Activated CD4-positive, alpha-beta T cell treated with anti-CD3 and anti-CD28 coated beads, Interleukin-2, amount 50 U/mL, for 16 hours (primary cell): ENCODE measurements at places on chromosomes 13 and 19.

DNA sequence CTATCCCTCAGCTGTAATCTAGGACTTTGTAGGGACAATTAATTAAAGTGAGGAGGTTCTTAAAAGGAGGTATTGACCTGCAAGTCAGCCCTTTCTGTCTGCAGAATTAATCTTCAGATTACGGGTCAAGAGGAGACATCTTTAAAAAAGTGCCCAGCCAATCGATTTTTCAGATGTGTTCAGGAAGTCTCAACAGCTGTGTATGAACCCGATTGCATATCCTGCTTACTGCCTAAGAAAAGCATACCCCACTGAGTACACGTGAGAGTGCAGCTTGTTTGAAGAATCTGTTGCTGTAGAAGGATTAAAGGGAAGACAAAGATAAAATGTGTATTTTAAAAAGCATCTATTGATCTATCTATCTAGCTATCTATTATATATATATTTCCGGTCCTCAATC lies 1194.5 kb downstream of the UQCRFS1 start:
- no peak for DNase-seq

DNA sequence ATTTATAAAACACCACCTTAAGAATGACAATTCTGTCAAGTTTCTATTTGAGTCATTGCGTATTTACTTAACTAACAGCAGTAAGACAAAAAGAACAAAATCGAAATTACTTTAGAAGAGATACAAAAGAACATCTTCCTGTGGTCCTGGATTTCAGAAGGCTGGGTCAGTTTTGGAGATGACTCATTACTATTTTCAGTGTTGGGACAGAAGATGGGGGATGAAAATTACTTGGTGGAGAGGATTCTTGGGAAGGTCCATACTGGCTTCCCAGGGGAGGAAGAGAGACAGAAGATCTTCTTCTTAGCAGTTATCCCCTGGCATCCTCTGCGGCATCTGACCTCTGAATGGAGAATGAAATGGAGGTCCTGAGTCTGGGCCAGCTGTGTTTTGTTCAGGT lies 33.5 kb upstream of the CSNK1A1L start:
- no peak for DNase-seq

GRCh38 chr19:46107371-46107770 lies 17.1 kb downstream of the IGFL3 start:
- DNase-seq = no peak

- DNase-seq = peak; percentile 27
Observed at GRCh38 chr13:93848247-93848646, 621.6 kb downstream of the GPC6 start.

GRCh38 chr19:5880604-5881078 lies 10.3 kb upstream of the FUT5 start:
- no peak for DNase-seq

DNA sequence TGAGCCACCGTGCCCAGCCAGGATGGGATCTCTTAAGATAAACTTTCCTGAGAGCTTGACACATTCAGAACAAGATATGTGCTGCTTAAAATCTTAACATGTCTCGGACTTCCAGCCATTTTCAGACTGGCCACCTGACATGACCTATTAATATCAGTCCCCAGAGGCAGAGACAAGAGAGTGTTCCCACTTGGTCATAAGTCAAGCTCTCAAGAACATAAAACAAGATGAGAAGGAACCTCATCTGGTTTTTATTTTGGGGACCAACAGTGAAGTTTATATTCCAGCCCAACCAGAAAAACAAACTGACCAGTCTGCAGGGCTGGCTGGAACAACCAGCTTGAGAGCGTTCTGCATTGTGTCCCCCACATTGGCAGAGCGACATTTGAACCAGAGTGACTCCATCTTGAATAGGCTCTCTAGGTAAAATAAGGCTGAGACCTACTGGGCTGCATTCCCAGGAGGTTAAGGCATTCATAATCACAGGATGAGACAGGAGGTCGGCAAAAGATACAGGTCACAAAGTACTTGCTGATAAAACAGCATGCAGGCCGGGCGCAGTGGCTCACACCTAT lies 21.8 kb upstream of the PLEKHF1 start:
- no peak for DNase-seq

- no peak for DNase-seq
Observed at GRCh38 chr19:39053276-39054090, 21.1 kb upstream of the FBXO27 start.

GRCh38 chr13:111792956-111793355 lies 274.0 kb upstream of the SOX1 start:
- DNase-seq = no peak

- no peak for DNase-seq
Observed at GRCh38 chr19:44605547-44605946, 7.8 kb upstream of the IGSF23 start.

DNA sequence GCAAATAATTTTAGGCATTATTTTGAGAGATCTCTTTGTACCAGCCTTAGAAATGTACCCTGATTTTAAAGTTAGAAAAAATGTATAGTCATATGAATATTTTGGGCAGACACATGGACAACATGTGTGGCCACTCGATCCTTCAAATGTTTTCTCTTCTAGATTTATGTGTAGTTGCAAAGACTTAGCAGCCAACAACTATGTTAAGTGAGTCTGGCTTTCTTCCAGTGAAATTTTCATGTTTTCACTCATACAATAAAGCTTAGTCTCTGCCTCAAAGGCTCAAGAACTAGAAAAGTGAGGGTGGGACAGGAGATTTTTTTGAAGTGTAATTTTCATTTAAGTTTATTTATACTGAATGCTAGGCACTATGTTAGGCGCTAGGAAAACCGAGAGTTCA lies 207.7 kb upstream of the DACH1 start:
- DNase-seq = no peak
